Stimulated activated CD4-positive, alpha-beta T cell treated with anti-CD3 and anti-CD28 coated beads, TNF-alpha, amount 100 ng/mL, for 24 hours (primary cell): ENCODE measurements at places on chromosomes 6 and 20.

DNA sequence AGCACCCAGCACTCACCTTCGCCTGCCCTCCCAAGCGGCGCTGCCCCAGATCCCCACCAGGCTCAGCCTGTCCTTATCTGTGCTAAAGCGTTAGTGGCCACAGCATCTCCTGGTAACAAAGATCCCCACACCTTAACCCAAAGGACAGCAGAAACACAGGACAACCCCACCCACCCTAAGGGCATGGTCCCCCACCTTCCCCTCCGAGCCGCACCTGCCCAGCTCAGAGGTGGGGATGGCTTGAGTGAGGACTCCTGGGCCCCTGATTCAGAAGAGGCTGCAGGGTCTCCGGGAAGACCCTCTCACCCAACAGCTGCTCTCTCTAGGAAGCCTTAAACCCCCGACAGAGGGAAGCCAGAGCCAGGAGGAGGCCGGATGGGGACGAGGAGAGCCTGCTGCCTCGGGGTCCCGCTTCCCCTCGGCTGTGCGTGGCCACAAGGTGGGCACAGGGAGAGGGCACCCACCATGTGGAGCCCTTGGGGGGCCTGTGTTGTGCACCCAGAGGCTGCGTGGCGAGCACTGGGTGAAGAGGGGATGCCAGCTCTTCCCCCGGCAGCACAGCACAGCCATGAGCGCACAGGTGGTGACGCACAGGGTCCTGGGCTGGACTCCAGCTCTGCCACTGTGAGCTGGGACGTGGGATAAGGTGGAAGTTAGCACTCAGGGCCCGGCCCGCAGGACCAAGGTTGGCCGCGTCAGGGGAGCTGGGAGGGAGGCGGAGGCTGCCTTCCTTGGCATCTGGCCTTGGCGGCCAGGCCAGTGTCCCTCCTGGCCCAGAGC is 31.9 kb upstream of the MRGBP start:
- no peak for DNase-seq

GRCh38 chr6:115456848-115457247 is 603.8 kb downstream of the FRK start:
- no peak for DNase-seq

GRCh38 chr6:149888659-149889058 is 9.3 kb downstream of the RAET1E start:
- DNase-seq = no peak

DNA sequence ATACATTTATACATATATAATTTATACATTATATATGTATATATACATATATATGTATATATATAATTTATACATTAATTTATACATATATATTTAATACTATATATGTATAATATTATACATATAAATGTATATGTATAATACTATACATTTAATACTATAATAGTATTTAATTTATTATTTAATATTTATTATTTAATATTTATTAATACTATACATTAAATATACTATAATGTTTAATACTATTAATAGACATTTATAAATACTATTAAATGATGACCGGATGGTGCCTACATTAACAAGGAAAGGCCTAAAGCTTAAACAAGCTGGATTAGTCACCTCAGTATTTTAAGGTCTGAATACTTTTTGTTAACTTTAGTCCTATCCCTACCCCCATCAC is 145.9 kb upstream of the HTR1E start:
- DNase-seq = no peak
